Progenitor cell of endocrine pancreas (in vitro differentiated cells): ENCODE measurements at places on chromosomes 11 and 22.

DNA sequence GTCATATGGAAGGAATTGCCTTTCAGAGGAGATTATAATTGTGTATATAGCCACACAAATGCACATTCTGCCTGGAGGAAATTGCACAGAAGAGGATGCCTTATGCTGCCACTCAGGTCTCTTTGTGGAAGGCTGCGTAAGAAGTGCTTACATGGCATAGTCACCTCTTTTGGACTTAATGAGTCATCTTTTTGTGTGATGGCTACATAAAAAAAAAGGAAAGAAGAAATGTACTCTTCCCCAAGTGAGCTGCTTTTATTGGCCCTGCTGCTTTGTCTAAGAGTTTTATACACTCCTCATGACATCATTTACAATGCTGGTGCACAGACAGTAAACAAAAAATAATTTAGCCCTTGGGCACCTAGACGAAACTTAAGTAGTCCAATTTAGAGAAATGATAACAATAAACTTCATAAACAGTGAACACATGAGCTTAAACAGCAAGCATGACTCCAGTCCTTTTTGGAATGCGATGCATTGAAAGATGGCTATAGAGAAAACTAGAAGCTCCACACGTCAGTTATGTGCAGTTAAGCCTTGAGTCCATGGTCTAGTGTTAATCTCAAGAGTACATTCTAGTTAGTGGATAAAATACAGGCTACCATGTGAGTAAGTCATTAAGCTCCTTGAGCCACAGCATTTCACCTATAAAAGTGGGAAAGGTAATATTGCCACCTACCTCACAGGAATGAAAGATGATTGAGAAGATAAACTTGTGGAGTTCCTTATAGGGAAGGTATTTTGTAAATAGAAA, 12.0 kb downstream of the CSTPP1 start:
- no peak overlapping the region for H3K4me3 ChIP-seq
- DNase-seq: no peak
- no peaks in the 10 kb centered on the region for H3K27me3 ChIP-seq
- peaks cover 3% of the 10 kb centered on the region for H3K36me3 ChIP-seq
- H3K4me1 ChIP-seq: peaks cover 29% of the 10 kb centered on the region

DNA sequence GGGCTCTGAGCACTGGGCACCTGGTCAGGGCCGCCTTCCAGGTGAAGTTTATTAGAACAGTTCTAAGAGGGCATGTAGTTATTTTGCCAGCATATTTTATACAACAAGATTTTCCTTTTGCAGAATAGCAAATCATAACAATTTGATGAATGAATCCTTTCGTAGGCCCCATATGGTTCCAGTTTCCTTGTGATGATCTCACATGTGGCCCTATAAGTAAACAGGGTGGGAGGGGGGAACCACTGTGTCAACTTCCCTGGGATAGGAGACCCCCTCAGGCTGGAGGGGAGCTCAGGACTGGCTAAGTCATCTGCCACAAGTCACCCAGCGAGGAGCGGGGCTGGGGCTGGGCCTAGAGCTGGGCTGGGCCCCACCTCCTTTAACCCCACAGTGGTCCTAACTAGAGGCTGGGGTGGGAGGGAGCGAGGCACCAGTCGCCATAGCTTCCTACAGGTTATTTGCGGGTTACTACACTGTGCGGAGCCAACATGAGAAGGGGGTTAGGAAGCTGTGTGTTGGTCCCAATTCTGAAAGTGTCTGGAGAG, 4.2 kb downstream of the FBLN1 start:
- DNase-seq: no peak
- H3K4me3 ChIP-seq: no peak overlapping the region
- peaks cover 6% of the 10 kb centered on the region for H3K36me3 ChIP-seq
- H3K27ac ChIP-seq: peak overlapping the region; percentile 41
- no peaks in the 10 kb centered on the region for H3K27me3 ChIP-seq

DNA sequence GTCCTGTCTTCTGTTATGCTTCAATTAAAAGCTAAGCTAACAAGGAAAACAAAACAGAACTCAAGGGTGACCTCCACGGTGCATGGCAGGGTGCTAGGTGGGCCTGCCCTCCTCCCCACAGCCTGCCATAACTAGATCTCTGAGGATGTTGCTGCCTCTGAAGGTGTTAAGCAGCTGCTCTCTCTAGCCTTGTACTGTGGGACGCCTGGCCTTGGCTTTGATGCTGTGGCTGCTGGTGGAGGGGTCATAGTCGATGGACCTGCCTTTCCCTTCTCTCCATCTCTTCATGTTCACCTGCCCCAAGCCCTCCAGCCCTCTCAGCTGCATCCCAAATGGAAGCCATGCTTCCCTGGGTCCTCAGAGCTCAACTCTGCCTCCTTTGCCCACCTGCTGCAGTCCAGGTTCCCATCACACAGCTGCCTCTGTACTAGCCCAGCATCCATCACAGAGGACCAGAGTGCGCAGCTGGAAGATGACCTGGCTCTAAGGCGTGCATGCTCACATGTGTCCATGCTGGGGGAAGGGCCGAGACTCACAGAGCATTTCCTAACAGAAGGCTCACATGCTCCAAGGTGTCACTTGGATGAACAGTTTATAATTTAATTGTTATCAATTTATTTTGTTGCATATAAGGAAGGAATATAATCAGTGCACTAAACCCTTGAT, 180.3 kb upstream of the E2F8 start:
- no peak overlapping the region for H3K27ac ChIP-seq
- no peaks in the 10 kb centered on the region for H3K36me3 ChIP-seq

DNA sequence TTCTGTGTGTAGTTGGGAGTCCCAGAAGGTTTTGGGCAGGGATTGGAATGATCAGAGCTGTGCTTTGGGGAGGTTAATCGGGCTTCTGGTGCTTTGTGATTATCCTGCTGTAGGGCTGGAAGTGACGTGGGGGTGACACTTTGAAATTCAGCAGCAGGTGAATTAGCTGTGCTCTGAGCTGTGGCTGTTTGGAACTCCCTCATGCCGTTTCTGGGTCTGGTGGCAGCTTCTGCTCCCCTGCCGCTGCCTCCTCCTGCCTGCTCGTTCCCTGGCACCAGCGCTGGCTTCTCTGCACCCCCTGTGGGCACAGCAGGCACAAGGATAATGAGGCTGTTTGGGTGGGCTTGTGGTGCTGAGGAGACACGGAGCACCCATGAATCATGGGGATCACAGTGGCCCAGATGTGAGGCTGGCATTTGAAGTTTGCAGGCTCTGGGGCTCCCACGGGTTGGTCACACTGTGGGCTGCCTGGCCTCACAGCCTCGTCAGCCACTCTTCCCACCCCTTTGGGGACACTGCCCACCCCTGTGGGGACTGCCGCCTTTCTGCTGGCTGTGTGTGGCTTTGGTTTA, 49.7 kb downstream of the TBC1D22A start:
- no peak for DNase-seq
- H3K27me3 ChIP-seq: no peaks in the 10 kb centered on the region
- H3K4me3 ChIP-seq: no peak overlapping the region
- peaks cover 26% of the 10 kb centered on the region for H3K4me1 ChIP-seq
- H3K27ac ChIP-seq: no peak overlapping the region

GRCh38 chr11:80846442-80846841, 1405.6 kb upstream of the TENM4 start:
- no peak for DNase-seq
- no peak overlapping the region for H3K4me3 ChIP-seq
- H3K4me1 ChIP-seq: peaks cover 8% of the 10 kb centered on the region
- H3K27ac ChIP-seq: no peak overlapping the region
- no peaks in the 10 kb centered on the region for H3K36me3 ChIP-seq

DNA sequence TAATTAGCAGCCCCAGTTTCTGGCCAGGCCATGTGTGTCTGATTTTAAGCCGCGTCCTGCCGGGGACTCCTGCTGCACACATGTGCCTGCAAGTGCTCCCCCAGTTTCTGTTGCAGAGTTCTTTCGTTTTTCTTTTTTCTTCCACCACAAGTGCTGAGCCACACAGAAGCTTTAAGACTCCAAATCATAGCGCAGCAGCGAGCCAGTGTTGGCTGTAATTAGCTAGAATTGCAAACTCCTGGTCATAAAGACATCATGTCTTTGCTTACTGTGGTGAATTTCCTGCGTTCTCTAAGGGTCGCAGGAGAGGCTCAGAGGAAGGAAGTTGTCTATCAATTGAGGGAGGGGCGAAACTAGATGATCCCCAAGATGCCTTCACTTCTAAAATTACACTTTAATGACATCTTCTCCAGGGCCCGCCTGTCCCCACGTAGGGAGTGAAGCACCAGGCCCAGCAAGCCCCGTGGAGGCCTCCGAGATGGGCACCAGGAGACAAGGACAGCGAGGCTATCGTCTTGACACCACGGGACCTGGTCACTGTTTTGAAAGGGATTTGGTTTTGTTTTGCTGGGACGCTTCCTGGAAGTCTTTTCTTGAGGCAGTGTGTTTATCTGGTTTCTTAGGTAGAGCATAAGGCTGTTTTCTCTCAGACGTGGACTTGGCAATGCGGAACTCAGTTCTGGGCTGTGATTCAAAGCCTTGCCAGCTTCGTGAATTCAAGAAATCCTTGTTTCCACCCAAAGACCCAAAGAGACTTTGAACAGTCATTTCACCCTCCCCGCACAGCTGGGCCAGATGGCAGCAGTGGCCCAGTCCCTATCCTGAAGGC, 71.8 kb downstream of the UBASH3B start:
- peaks cover 1% of the 10 kb centered on the region for H3K4me1 ChIP-seq
- no peaks in the 10 kb centered on the region for H3K36me3 ChIP-seq

DNA sequence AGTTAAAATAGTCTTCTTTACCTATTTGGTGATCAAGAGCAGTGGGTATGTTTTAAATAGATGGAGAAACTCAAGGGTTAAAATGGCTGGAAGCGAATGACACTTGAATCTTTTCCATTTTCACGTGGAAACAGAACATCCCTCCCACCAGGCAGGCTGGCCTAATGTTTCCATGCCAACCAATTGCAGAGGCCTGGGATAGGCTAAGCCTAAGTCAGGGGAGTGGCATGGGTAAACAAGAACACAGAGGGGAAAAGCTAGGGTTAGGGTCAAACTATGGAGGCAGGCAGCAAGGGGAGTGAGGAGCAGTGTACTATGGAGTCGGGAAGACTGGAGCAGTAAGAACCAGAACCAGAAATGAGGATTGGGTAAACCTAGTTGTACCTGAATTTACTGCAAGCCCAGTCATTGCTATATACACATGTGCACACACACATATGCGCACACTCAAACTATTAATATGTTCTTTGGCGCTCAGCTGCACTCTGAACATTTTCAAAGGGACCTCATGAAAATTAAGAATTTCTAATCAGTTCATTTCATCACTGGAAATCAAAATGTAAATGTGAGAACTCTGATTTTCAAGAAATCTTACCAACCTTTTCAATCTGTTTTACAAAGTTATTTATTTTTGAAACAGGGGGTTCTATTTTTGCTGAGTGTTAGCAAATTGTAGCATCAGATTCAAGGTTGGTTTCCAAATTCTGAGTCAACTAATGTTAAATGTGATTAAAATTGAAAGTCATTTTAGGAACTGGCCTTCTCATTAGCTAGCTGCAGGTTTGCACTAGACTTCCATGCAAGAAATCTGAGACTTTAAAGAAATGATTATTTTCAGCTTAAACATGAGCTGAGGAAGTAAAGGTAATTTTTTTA, 327.0 kb upstream of the CCDC90B start:
- no peak for DNase-seq
- peaks cover 19% of the 10 kb centered on the region for H3K4me1 ChIP-seq
- H3K36me3 ChIP-seq: no peaks in the 10 kb centered on the region
- no peaks in the 10 kb centered on the region for H3K27me3 ChIP-seq
- no peak overlapping the region for H3K4me3 ChIP-seq

DNA sequence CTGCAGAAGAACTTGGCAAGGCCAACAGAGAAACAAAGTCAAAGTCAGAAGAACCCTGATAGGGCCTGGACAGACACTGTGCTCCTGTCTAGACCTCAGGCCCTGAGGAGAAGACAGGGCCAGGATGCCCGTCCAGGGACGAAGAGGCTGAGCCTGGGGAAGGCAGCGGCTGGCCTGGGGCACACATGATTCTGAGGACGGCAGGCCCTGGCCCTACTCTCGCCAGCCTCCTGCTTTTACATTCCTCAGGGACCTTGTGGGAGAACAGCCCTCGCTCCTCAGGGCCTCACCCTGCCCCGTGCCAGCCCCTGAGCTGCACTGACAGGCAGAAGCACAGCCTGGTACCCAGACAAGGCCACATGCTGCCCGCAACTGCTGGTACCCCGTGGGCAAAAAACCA, 43.6 kb upstream of the TTLL12 start:
- H3K27ac ChIP-seq: no peak overlapping the region
- H3K27me3 ChIP-seq: peaks cover 34% of the 10 kb centered on the region
- peaks cover 12% of the 10 kb centered on the region for H3K4me1 ChIP-seq
- H3K36me3 ChIP-seq: no peaks in the 10 kb centered on the region
- DNase-seq: no peak

- peaks cover 16% of the 10 kb centered on the region for H3K27me3 ChIP-seq
- no peak for DNase-seq
- no peak overlapping the region for H3K4me3 ChIP-seq
- H3K36me3 ChIP-seq: peaks cover 1% of the 10 kb centered on the region
These were observed 31.2 kb upstream of the SMIM35 start for GRCh38 chr11:118117790-118118601.

- no peaks in the 10 kb centered on the region for H3K27me3 ChIP-seq
- no peak overlapping the region for H3K27ac ChIP-seq
- no peak for DNase-seq
- H3K4me3 ChIP-seq: no peak overlapping the region
- H3K4me1 ChIP-seq: peaks cover 31% of the 10 kb centered on the region
- peaks cover 24% of the 10 kb centered on the region for H3K36me3 ChIP-seq
These were observed 56.3 kb downstream of the CYB5R2 start for GRCh38 chr11:7617032-7617431.

- H3K36me3 ChIP-seq: no peaks in the 10 kb centered on the region
- H3K4me1 ChIP-seq: no peaks in the 10 kb centered on the region
- no peak overlapping the region for H3K27ac ChIP-seq
- no peak for DNase-seq
- no peak overlapping the region for H3K4me3 ChIP-seq
These were observed 33.0 kb upstream of the DBX1 start for GRCh38 chr11:20193307-20193706.

DNA sequence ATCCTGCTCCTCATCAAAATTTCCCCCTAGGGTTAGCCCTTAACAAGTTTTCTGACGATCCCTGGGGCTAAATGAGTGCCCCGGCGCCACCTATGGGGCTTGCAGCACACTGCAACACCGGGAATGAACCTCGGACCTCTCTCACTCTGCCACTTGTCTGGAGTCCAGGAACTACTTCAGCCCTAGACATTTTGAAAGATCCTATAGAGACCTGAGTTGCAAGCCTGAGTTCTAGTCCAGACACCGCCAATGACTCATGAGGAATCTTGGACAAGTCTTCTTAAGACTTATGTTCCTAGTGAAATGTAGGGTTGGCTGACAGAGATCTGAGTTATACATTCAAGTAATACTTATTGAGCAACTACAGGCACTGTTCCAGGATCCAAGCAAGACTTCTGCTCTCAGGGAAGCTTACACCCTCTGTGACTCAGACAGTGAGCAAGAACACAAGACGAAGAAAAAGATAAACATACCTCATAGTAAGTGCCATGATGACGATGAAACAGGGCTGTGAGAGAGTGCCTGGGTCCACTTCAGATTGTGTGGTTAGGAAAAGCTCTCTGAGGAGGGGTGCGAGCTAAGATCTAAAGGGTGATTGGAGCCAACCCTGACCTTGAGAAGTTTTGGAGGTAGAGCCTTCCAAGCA, 10.2 kb upstream of the STK33 start:
- no peak overlapping the region for H3K4me3 ChIP-seq
- no peaks in the 10 kb centered on the region for H3K27me3 ChIP-seq
- DNase-seq: peak; percentile 34
